ENCODE measurements at places on chromosomes 6 and 20.

GRCh38 chr6:53500095-53500494 lies 44.8 kb downstream of the GCLC start:
- DNase-seq: no peak

GRCh38 chr6:144075875-144076274 lies 19.5 kb downstream of the SF3B5 start:
- DNase-seq: no peak

- DNase-seq: no peak
Observed at GRCh38 chr6:41098366-41098765, 25.6 kb downstream of the NFYA start.

- DNase-seq: no peak
Observed at GRCh38 chr6:133613211-133613610, 275.7 kb upstream of the TCF21 start.

- DNase-seq: peak; percentile 52
Observed at GRCh38 chr6:158816803-158817727, 2.1 kb downstream of the EZR start.

GRCh38 chr6:160030103-160030502 lies 61.2 kb downstream of the IGF2R start:
- DNase-seq: peak; percentile 99

- no peak for DNase-seq
Observed at GRCh38 chr20:37336369-37337207, 9.4 kb upstream of the SRC start.

DNA sequence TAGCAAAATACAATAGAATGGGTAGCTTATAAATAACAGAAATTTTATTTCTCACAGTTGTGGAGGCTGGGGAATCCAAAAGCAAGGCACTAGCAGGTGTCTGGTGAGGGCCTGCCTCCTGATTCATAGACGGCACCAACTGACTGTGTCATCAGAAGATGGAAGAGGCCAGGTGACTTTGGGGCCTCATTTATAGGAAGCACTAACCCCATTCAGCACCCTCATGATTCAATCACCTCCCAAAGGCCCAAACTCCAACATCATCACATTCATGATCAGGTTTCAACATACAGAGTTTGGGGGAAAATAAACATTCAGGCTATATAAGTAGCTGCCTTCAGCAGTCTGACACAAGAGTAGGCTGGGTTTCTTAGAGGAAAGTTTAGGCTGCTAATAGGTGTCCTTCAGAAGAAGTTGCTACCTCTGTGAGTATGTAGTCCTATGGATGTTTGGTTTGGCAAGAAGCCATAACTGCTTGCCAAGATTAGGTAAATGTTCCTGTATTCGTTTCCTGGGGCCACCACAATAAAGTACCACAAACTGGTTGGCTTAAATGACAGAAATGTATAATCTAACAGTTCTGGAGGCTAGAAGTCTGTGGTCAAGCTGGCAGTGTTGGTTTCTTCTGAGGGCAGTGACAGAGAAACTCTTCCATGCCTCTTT lies 48.8 kb downstream of the NT5E start:
- peak; percentile 38 for DNase-seq

- DNase-seq: no peak
Observed at GRCh38 chr6:90859056-90859455, 272.2 kb upstream of the MAP3K7 start.

- no peak for DNase-seq
Observed at GRCh38 chr6:53429401-53429800, 80.7 kb upstream of the ELOVL5 start.

DNA sequence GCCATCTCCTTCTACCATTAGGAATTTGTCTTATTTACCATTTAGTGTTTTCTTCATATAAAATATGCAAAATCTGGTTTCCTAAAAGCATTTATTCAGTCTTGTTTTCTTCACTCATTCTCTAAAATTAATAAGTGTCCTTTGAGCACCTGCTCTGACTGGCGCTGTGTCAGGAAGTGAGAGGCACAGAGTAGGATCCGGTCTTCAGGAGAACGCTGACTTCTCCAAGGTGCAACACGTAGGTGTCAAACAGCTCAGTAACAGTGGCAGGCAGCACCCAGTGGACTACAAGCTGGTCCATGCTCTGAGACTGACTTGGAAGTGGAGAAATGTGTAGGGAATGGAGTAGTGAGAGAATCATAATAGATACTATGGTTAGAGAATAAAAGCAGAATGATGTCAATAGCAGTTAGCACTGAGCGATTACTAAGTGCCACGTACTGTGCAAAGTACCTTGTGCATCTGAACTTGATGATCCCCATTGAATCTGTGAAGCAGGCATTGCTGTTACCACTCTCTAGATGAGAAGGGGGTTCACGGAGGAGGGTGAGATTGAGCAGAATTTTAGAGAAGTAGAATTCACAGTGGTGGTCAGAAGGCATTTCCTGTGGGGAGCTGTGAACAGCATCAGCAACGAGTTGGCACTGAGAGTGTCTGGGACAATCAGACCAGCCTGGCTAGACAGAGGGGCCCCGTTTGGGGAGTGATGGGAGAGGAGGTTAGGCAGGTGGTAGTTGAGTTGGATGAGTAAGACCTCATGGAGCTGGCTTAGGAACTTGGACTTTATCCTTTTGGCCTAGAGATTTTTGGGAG lies 569.8 kb downstream of the QKI start:
- DNase-seq: no peak

DNA sequence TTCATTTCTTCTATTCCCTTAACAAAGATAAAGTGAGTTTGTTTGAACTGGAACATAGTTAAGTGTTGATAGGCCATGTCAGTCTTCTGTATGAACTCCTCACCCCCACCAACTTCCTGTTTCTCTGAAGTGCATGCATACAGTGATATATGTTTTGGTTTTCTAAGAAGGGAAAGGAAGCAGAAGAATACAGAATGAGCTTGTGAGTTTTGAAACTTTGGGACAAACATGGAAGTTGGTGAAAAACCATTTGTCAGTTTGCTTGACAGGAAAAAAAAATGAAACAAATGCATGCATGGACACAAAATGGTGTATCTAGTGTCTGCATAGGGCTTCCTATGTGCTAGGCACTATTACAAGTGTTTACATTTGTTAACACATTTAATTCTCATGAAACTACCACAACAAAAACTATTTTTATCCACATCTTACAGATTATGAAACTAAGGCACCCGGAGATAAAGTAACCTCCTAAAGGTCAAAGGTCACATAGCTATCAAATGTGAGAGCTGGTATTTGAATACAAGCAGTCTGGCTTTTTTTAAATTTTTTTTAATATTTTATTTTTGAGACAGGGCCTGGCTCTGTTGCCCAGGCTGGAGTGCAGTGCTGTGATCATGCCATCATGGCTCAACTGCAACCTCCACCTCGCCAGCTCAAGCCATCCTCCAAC lies 105.9 kb downstream of the ADGRB3 start:
- DNase-seq: no peak

DNA sequence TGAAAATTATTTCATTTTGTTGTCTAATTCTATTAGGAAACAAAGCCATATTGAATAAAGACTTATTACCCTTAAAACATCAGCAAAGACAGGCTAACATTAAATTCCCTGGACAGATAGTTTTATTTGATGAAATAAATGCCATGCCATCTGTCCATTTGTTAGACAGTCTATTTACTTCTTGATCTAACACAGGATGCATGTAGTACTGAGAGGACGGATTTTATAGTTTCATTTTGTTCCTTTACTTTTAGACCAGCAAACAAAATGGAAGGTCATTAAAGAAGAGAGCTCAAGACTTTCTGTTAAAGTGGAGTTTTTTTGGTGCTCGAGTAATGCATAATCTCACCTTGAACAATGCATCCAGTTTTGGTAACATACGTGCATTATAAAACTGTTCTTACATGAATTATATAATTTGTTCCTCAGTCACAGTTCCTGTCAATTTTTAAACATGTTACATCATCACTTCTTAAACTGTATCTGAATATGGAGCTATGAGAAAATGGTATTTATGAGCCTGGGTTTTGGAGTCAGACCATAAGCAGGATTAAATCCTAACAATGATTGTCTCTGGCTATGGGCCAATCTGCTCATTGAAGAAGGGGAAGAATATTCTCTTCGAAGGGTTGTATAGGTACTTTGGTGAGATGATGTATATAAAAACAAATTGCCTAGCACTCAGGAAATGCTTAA lies 46.0 kb downstream of the RFX6 start:
- no peak for DNase-seq

GRCh38 chr6:113496166-113496565 lies 361.0 kb upstream of the MARCKS start:
- DNase-seq: peak; percentile 20

GRCh38 chr6:31876357-31876756 lies 2.4 kb downstream of the SLC44A4 start:
- no peak for DNase-seq

DNA sequence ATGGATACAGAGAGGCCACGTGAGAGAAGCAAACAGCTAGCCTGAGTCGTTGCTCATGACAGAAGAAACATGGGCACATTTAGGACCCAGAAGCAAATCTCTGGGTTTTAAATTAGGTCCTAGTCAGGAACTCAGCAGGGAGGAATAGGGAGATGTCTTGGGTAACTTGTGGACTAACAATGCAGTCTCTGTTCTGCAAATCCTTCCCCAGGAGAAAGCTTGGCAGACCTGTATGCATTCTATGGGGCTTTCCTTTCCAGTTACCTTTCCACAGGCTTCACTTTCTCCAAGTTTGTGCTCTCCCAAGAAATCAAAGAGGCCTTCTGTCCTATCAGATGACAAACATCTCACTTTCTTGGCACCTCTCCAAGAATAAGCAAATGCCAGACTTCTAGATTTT lies 47.2 kb upstream of the PLCB4 start:
- peak; percentile 70 for DNase-seq

DNA sequence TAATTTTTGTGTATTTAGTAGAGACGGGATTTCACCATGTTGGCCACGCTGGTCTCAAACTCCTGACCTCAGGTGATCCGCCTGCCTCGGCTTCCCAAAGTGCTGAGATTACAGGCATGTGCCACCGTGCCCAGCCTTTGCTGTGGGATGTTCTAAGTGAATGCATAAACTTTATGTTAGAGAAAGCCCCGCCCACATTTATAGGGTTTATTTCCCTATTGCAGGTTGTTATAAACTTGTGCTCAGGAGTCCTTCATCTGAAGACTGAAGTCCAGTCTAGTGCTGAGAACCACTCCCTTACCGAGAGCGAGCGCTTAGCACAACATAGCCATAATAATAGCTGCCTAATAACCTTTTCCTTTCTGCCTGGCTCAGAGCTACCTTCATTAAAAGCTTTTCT lies 75.4 kb upstream of the ZNF217 start:
- no peak for DNase-seq

- no peak for DNase-seq
Observed at GRCh38 chr6:34085453-34086170, 60.3 kb downstream of the GRM4 start.

Data from tongue (tissue), 3 donors.